ENCODE measurements at places on chromosomes 6 and 20.

DNA sequence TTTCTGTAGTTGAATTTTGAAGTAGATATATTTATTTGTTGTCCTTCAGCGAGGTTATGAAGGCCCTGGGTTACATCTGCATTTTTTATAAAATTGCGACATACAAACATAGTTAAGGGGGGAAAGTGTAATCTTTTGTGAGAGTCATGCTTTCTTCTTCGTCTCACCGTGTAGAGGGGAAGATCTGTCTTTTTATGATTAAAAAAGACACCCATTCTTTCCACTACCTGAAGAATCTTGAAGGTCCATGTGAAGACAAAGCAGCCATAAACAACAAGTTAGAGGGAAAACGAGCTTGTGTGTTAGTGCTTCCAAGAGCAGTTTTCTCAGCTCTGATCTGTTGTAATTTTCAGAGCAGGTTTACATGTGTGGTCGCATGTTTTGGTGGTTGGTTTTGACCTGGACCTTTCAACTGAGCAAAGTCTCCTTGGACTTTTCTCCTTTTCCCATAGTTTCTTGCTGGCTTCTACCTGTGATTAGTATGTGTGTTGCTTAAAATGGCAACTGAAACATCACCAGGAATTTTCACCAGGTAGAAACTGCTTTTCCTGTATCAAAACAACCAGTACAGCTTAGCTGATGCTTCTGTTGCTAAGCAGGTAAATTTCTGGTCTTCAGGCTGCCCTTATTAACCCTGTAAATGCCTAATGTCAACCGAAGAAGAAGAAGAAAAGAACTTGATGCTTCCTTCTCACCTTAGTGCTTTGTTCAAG lies 37.3 kb downstream of the RREB1 start:
- DNase-seq = no peak

GRCh38 chr6:21522797-21523456 lies 70.6 kb upstream of the SOX4 start:
- no peak for DNase-seq

DNA sequence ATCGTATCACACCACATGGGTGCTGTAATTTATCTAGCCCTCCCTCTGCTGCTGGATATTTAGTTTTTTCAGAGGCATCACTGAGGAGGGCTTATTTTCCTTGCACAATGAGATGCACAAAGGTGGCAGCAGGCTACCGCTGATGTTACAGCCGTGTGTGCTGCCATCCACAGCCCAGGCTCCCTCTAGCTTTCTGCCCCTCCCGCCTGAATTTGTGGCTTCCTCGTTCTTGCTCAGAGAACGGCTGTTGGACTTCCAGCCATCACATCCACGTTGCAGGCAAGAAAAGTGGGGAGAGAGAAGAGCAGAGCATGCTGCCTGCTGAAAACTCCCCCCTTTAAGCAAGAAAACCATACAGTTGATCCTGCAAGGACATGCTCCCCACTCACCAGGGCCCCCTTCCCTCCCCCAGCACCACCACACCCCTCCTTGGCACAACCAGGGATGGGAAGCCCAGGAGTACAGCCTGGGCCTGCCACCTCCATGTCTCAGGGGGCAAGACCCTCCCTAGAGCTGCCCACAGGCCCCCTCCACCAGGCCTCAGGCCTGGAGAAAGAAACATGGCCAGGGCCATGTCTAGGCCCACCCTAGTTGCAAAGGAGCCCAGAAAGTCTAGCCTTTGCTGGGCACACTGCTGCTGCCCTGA lies 102.6 kb downstream of the MRPL14 start:
- no peak for DNase-seq

DNA sequence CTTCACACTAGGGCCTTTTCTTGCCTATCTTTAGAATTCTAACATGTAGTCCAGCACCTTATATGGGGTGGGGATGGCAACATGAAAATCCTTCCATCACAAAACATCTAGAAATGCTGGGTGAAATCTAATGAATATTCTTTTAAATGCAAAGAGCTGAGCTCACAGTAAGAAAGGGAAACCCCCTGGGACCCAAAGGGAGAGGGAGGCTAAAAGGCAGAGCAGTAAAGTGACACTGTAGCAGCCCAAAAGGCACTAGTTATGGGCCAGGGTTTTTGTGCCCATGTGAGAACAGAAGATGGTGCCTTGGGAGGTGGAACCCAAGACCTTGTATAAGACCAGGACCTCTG lies 66.7 kb downstream of the TRAM2 start:
- DNase-seq = no peak

GRCh38 chr20:58634521-58635278 lies 16.4 kb upstream of the STX16 start:
- no peak for DNase-seq

Data from stimulated activated CD4-positive, alpha-beta T cell treated with anti-CD3 and anti-CD28 coated beads, Interleukin-15, amount 100 ng/mL, for 48 hours (primary cell).